ENCODE measurements at places on chromosomes 4 and X.

DNA sequence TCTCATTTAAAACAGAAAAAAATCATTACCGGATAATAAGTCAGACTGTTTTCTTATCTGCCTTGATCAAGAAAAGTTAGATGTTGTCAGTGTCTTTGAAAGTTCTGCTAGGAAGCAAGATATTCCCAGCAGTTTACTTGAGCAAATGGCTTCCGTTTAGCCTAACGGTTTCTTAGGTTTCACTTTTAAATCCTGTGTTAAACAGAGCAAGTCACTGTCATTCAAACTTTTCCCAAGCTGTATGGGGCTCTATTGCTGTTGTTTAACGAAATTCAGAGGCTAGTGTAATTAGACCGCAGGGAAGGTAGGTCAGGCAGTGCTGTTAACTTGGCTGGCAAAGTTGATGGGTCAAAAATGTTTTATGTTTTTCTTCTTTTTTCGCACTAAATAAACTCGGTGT is 80.3 kb upstream of the NEIL3 start:
- DNase-seq: no peak

- no peak for DNase-seq
Observed at GRCh38 chr4:10253765-10254164, 137.2 kb upstream of the WDR1 start.

DNA sequence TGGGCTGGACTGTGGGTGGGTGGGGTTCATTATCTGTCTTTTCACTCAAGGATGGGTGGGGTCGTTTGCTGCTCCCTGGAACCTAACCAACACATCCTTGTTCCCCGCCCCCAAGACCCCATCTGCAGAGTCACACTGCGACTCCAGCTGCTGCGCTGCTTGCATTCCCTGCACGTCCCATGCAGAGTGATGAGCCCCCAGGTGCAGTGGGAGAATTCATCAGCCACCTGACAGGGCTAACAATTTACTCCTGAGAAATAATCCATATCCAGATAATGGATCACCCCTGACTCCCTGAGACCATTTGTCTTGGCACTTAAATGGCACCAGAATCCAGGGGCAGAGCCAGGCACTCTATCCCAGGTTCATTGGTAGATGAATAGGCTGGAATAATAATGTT is 12.4 kb upstream of the ARHGAP36 start:
- DNase-seq: no peak

DNA sequence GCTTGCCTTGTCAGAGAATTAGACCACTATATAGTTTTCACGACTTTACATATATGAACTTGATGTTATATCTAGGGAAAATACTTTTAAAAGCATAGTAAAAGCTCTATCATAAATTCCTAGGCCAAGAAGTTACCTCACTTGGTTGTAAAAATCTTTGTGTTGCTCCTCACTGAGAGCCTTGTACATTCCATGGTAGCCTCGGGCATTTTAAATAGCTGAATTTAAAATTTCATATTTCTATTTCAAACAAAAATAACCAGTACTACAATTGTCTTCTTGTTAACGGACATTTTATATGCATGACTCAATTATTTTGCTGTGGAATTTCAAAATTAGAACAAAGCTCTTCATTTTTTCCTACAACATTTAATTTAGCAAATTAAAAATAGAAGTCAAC is 107.6 kb downstream of the MID1 start:
- DNase-seq: no peak

DNA sequence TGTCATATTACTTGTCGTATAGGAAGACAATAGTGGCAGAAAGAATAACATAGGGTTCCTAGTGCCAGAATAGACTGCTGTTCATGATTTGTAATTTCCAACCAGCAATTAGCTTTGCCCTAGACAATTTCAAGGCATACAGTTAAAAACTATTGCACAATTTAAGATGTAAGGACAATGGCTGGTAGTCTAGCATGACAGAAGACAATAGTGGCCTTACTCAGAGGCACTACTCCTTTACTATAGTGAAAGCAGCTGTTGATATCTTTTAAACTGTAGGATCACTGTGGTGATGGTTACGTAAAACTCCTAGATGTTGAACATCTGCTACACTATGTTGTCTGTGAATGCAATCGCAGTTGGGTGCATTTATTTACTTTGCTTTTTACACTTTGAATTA is 234.5 kb downstream of the RBMX2 start:
- DNase-seq: no peak

GRCh38 chrX:39152106-39152649 is 350.9 kb downstream of the MID1IP1 start:
- DNase-seq: peak; percentile 55

DNA sequence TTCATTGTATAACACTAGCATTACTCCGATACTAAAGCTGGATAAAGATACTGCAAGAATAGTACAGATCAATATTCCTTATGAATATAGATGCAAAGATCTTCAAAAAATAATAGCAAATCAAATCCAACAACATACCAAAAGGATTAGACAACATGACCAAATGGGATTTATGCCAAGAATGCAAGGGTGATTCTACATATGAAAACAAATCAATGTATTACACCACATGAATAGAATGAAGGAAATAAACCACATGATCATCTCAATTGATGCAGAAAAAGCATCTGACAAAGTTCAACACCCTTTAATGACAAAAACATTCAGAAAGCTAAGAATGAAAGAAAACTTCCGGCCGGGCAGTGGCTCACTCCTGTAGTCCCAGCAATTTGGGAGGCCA is 42.8 kb downstream of the CUL4B start:
- DNase-seq: no peak

GRCh38 chrX:101206471-101206870 is 13.1 kb upstream of the DRP2 start:
- no peak for DNase-seq

DNA sequence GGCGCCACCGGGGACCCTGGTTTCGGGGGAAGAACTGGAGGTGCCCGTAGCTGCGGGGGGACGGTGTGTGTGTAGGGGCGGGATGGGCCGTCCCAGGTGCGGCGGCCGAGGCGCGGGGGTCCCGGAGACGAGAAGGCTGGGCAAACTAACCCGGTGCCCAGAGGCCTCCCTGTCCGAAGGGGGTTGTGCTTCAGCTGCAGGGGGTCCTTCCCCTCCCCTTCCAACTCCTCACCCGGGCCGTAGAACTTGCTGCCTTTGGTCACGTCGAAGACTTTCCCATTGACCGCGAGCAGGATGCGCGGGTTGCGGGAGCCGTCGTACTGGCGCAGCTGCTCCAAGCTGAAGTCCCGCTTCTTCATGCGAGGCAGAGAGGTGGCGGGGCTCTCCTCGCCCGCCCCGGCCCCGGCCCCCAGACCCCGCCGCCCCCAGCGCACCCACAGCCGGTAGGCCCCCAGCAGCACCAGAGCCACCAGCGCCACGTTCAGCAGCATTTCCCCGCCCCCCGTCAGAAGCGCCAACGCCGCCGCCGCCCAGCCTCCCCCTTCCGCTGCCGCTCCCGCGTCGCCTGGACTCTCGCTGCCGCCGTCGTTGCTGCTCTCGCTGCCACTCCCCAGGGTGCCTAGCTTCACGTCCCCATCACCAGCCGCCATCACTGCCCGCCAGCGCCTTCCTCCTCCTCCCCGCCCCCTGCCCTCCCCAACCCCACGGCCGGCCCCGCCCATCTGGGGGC is at the start of gene PGRMC2:
PGRMC2 (minus strand) TSS at position 673 of the 730 bp plus-strand sequence; CDS start at position 650, 23 bp downstream.
- no peak for DNase-seq

DNA sequence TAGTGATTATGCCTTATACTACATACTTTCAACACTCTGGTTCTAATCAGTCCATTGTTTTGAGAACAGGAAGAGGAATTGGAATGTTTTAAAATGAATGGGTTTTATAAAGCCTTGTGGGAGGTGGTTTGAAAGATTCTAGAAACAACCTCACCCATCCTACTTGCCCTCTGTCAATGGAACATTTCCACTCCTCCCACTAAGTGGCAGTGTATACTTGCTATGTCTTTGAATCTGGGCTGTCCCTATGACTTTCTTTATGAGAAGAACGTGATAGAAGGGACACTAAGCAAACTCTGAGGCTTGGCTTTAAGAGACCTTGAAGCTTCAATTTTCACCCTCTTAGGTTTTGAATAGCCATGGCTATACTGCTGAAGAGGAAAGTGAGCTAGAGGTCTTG is 611.2 kb downstream of the PPP4R3C start:
- no peak for DNase-seq

DNA sequence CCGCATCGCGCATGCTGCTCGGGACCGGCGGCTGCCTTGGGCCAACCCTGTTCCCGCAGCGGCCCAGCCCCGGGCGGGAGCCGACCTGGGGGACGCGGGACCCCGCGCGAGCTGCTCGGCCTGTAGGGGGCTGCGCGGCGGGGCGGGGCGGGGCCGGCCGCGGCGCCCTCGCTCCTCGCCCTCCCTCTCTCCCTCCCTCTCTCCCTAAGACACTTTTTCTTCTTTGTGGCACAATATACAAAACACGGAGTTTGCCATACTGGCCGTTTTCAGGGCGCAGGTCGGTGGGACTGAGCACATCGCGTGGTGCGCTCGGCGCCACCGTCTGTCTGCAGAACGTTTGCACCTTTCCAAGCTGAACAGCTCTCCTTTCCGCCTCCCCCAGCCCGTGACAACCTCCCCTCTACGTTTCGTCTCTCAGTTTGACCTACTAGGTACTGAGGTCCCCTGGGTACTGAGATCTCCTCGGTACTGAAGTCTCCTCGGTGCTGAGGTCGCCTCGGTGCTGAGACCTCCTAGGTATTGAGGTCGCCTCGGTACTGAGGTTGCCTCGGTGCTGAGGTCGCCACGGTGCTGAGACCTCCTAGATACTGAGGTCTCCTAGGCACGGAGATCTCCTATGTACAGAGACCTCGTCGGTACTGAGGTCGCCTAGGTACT is 261.1 kb upstream of the PLCXD1 start:
- DNase-seq: no peak

DNA sequence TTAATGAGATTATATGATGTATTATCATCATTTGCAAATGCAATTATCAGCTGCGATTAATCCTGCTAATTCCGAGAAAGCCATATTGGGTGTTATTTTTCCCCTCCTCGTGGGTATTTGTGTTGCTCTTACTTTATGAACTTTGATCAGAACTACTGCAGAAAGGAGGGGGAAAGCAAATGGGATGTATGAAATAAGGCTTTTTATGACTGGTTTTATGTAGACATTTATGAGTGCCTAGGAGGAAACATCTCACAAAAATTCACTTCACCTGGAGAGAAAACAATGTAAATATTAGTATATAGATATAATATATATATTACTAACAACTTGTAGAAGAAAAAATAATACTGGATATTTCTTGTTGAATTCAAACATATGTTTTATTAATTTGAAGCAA is 214.4 kb downstream of the TEX13A start:
- DNase-seq: no peak
